ENCODE measurements at places on chromosomes 6 and 20.

DNA sequence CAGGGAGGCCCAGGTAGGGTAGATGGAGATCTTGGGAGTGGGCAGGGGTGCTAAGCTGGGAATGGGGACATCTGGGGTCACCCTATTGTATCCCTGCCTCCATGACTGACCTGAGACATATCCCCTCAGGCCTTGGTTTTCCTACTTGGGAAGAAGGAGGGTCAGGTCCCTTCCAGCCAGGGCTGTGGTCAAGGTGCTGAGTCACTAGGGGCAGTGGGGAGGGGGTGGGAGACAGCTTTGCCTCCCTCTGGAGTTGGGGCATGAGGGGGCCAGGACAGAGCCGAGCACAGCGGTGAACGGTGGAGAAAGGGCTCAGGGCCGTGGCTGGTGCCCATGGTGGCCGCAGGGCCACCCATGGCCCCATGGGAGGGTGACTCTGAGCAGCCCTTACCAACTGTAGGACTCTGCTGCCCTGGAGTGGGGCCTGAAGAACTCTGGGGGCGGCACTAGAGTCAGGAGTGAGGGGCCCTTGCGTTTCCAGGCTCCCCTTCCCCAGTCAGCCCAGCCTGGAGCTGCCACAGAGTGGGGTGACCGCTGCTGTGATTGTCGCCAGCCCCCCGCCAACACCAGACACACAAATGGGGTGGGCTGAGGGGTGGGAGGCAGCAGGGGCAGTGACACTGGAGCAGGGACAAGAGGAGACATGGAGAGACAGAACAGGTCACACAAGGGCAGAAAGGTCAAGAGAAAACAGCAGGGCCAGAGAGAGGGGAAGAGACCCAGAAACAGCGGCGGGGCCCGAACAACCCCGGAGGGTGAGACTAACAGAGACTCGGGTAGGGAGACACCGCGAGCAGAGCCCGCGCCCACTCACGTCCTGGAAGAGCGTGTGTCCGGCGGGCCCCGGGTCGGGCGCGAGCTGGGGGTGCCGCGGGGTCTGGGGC lies 576 bp downstream of the NECAB3 start:
- DNase-seq = no peak

GRCh38 chr20:2972126-2972525 lies 71.3 kb upstream of the GNRH2 start:
- DNase-seq = no peak

- DNase-seq = no peak
These were observed 9.0 kb upstream of the SERPINB1 start for GRCh38 chr6:2850538-2851113.

DNA sequence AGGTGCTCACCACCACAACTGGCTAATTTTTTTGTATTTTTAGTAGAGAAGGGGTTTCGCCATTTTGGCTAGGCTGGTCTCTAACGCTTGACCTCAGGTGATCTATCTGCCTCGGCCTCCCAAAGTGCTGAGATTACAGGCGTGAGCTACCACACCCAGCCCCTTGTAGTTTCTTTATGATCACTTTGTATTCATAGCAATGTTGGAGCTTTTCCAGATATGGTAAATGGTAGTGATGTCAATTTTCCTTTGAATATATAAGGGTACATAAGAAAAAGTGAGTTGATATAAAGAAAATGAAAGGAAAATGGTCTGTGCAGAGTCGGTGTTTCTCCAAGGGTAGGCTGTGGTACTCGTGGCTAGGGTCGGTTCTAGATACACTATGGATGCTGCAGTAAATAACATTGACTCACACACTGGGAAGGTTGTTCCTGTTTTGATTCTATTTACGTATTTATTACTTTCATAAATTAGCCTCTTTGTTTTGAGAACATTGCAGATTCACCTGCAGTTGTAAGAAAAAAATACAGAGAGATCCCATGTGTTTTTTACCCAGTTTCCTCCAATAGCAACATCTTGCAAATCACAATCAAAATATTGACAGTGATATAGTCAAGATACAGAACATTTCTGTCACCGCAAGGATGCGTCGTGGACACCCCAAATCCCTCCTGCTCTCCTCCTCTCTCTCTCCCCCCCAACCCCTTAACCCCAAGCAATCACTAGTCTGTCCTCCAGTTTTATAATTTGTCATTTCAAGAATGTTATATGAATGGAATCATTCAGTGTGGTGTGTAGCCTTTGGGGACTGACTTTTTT lies 2.5 kb downstream of the ZNF831 start:
- peak; percentile 73 for DNase-seq

- DNase-seq = no peak
These were observed 7.2 kb upstream of the SDCBP2 start for GRCh38 chr20:1335961-1336698.

DNA sequence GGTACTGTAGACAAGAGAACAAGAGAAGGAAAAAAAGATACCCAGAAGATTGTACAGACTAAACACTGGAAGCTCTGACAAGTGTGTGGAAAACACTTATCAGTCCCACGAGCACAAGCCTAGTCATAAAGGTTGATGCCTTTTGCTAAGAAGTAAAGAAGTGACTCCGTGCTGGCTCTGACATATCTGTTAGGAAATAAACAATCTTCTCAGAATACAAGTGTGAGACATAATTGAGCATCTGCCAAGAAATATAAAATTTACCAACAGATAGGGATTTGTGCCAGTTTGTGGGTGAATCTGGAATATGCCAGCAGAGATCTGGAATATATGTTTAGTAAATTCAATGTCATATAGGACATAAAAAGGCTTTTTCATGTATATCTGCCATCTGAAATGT lies 258.7 kb upstream of the RNF217 start:
- no peak for DNase-seq

GRCh38 chr6:32086661-32087573 lies 22.2 kb downstream of the TNXB start:
- no peak for DNase-seq

- no peak for DNase-seq
These were observed 31.8 kb downstream of the TFAP2B start for GRCh38 chr6:50850223-50851048.
